ENCODE measurements at places on chromosomes 6 and 20.

GRCh38 chr6:32177183-32177787, 920 bp upstream of the RNF5 start:
- peak; percentile 42 for DNase-seq

DNA sequence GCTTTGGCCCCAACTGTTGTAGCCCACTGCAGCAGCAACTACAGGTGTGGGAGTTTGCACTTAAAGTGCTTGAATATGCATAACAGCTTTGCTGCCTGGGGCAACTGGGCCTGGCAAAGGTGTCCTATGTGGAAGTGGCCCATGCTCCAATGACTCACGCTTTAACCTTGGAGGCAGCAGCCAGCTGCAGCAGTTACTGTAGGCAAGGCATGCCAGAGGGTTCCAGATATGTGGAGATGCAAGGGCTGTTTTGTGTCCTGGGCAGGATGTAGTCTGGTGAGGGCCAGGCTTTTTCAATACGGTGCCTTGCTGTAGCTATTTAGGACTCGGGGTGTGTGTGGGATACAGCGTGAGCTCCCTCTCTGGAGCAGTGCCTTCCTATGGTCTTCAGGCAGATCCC, 150.3 kb downstream of the NKAIN2 start:
- DNase-seq = no peak

- no peak for DNase-seq
These were observed 92.2 kb downstream of the MCHR2 start for GRCh38 chr6:99901596-99902384.

DNA sequence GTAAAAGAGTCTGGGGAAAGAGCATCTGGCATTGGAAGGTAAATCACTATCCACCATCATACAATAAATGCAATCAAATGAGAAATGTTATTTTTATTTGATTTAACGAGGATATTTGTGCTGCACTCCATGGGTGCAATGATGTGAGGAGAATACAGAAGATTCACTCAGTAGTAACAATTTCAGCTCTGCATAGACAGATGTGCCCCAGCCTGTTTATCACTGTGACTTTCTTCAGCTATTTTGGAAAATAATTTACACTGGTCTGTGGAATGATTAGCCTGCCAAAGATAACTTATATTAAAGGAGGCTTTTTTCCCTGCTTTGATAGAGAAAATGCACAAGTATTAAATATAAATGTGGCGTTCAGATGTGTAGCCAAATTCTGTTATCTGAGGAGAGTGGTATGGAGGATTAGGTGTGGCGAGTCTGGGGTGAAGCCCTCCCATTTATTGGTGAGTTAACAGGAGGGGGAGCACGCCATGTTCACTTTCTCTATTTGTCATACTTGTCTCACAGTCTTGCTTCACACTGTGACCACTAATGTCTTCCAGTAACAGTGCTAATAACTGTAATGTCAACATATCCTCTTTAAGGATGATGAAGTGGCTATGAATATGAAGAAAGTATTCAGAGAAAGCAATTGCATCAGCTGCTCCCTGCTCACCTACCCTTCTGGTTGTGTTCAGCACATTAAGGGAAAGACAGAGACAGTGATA, 645.6 kb downstream of the MMUT start:
- peak; percentile 84 for DNase-seq

DNA sequence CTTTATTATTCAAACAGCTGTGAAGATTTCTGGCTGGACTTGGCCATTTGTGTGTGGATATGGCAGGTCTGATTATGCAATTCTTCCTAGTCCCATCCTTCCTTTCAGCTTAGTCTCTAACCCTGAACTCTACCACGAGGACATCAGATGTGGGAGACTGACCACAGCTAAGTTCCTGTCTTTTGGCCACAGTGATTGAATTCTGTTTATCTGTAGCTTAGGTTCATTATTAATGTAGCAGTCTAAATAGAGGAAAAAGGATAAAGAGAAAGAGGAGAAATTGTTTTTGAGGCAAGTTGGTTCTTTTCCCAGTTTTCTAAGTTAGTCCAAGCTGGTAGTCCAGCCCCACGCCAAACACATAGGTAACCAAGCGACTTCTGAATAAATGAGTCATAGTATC, 598.9 kb downstream of the RFPL4B start:
- DNase-seq = peak; percentile 17

DNA sequence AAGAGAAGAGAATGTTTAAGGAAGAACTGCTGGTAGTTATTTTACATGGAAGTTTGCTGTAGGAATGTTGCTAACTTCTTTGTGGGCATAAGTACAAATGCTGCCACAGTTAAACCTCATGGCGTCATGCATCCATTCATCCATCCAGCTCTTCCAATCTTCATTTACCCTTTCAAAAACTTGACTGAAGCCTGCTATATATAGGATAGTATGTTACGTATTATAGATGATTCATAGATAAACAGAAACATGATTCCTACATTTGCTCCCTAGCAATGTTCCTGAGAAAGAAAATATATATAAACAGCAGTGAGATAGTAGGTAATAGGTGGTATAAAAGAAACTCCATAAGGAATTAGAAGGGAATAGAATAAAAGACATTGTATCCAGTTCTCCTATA, 93.7 kb downstream of the NDUFAF5 start:
- DNase-seq = no peak

DNA sequence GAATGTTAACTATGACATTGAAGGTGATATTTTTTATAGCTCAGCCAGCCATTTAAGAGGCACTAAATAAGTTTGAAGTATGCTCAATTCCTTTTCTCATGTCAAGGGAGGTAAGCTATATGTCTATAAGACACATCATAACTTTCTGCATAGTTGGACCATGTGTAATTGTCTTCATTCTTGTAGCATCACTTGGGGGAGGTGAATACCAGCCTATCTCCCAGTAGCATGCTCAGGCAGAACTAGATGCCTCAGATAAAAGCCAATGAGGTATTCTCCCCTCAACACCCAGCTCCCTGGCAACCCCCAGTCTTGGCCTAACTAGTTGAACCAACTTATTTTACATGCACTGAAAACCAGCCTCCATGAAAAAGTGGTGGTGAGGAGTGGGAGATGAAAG, 158.3 kb upstream of the JAG1 start:
- DNase-seq = peak; percentile 81

DNA sequence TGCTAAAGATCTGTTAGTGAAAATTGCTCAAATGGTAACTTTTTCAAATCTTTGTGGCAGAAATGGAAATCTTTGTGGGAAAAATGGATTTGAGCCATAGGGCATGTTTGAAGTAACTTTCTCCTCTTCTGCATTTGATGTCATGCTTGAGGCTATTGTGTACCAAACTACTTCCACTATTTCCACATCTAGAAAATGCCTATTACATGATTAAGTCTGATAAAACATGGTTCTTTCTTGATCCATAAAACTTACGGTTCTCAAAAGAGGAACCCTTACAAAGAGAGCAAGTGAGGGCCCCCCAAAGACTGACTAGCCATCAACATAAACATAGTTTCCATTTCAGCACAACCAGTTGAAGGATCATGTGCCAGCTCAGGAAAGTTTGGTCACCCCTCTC, 150.6 kb downstream of the NFATC2 start:
- no peak for DNase-seq

GRCh38 chr20:32396646-32397160, 38.6 kb downstream of the ASXL1 start:
- no peak for DNase-seq

- no peak for DNase-seq
These were observed 73.2 kb downstream of the TRMT6 start for GRCh38 chr20:5877128-5877527.

DNA sequence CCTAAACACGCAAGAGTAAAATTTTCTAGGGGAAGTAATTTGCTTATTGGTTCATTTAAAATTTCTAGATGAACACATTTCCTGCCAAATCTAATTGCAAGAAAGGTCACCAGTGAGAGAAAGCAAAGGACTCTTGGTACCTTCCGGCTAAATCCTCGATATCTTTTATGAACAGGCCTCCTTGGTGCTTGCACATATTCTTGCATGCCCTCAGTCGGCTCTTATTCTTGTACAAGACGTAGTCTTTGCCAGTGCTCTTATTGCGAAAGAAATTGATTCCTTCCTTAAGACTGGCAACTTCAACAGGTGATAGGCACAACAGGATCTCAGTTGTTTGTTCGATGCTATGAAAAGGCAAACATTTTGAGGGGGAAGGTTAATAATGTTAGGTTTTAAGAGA, 141.7 kb upstream of the CARMIL1 start:
- no peak for DNase-seq

DNA sequence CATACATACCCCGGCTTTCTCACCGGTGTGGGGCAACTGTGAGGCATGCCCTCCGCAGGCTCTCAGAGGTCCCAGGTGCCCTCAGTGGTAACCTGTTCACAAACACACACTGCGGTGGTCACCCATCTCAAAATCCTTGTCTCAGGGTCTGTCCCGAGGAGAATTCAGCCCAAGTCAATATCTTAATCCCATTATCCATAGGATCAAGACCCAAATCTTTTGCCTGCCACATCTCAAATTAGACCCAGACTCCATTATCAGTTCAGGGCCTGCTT, 140.8 kb downstream of the CDC5L start:
- DNase-seq = no peak

- DNase-seq = no peak
These were observed 98.4 kb upstream of the ADTRP start for GRCh38 chr6:11876934-11877433.

- no peak for DNase-seq
These were observed 285.9 kb downstream of the ALDH8A1 start for GRCh38 chr6:134663800-134664535.

DNA sequence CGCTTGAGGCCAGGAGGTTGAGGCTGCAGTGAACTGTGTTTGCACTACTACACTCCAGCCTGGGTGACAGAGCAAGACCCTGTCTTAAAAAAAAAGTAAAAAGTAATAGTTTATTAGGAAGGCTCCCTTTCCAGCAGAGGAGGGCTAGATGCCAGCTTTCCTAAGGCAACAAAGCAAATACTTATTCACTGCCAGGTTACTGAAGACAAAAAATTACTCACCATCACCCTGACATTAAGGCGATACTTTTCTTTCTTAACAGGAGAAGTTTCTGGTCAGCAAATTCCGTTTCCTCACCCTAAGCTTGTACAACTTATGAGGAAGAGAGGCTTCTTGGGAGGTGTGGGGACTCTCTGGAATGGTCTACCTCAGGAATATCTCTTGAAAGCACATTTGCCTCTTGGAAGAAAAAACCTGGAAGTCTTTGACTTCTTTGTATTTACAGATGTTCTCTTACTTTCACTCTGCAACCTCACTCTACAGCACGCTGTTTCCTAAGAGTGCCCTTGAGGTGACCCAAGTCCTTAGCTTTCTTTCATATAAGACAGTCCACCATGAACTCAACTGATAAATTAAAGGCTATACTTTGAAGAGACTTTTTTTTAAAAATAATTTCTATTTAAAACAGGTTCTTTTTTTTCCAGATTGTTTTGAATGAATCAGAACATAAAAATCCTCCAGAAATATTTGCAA, 52.9 kb upstream of the TRAF3IP2 start:
- DNase-seq = no peak

GRCh38 chr6:44250067-44250717, 3.3 kb downstream of the HSP90AB1 start:
- DNase-seq = no peak

DNA sequence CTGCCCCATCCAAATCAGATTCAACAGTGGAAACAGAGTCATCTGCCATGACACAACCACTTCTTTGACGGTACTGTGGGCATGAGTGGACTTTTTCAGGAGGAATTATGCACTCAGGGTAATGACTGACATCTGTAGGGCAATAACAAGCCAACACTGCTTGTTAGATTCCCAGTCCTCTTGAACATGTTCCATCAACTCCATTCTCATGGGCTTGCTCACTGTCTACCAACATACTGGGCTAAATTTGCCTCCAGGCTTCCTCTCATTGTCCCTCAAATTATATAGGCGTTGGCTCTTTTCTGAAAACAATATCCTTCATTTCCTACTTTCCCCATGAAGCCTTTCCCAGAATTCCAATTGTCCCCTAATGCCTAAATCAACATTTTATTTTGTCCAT, 43.1 kb downstream of the ANKEF1 start:
- no peak for DNase-seq

DNA sequence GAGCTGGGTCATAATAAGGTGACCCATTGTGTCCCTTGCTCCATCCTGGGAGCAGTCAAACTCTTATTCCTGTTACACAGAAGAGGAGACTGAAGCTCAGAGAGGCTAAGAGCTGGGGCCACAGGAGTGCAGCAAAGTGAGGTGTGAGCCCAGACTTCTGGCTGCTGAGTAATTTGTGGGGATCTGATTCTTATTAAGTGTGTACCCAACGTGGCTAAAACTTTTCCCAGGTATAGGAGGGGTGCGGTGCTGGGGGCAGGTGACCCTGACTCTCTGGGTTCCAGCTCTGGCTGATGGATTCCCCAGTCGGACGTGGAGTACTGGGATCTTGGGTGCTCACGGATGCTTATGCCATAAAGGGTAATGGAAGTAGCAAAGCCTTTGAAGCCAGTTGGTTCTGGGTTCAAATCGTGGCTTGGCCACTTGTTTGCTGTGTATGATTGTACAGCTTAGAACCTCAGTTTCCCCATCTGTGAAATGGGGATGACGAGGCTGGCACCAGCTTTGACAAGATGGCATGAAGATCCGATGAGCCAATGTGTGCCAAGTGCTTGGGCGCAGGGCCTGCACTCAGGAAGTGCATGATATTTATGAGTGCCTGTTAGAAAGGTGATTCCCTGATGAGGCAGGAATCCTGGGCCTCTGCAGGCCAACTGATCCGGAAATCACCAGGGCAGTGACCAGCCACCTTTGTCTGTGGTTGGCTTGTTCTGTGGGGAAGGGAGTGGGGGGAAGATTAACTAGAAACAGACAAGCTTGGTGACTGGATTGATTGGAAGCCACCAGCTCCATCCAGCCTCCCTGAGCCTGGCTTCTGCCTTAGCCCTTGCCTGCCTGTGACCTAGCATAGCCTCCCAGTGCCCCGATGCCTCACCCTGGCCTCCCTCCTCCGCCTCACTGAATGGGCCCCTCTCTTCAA, 6.0 kb downstream of the SRC start:
- no peak for DNase-seq

DNA sequence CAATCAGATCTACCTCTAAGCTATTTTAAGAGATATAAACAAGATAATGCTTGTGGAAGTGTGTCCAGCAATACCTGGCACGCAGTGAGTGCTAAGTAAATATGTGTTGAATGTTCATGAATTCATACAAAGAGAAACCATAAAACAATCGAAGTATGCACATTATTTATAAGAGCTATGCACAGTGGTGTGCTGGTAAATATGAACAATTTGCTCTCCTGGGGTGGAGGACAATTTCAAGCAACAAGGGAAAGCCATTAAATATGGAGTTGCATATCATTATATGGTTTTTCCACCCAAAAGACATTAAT, 526.6 kb upstream of the MARCKS start:
- DNase-seq = no peak

DNA sequence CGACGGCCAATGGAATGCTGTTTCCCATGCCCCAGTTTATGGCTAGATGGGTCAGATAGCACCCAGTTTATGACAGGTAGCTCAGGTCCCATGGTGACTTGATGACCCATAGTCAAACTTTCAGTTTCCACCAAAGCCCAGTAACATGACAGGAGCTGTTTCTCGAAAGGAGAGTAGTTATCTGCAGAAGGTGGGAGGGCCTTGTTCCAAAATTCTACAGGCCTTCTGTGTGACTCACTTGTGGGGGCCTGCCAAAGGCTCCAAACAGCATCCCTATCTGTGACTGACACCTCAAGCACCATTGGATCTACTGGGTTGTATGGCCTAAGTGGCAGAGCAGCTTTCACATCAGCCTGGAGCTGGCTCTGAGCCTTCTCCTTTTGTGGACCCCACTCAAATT, 379.7 kb upstream of the MANEA start:
- DNase-seq = no peak

- DNase-seq = no peak
These were observed 95.7 kb upstream of the JARID2 start for GRCh38 chr6:15150207-15150606.

GRCh38 chr6:113315879-113316278, 541.3 kb upstream of the MARCKS start:
- no peak for DNase-seq
